ENCODE measurements at places on chromosomes 2 and 18.
A peak's percentile ranks its signal among the peaks of the same experiment; 100 is the strongest.

DNA sequence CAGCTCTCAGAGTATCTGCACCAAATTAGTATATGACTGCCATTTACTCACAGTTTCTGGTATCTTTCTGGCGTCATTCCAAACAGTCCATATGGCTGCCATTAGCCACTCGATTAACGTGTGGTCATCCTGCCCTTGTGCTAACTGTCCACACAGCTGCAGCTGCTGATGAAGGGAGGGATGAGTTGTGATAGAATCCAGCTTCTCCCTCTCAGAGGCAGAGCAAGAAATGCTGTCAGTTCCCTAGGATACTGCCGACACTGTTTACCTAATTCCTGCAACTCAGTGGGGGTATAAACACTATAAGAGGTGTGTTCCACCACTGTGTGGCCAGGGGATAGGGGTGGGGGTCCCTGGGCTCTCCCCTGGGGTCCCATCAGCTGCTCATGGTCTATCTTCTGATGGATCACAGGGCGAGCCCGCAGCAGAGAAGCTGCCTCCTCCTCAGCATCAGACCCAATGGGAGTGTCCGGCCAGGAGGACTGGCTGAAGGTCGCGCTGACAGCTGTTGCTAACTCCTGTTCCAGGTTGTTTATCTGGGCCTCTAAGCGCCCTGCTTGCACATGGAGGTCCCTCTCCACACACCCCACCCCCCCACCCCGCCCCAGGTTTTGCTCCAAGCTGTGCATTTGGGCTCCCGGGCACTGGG lies 17.3 kb upstream of the KLHL23 start:
- DNase-seq, result peak; percentile 31

GRCh38 chr2:197705912-197706838 lies 1.0 kb downstream of the MARS2 start:
- DNase-seq, result peak; percentile 25

DNA sequence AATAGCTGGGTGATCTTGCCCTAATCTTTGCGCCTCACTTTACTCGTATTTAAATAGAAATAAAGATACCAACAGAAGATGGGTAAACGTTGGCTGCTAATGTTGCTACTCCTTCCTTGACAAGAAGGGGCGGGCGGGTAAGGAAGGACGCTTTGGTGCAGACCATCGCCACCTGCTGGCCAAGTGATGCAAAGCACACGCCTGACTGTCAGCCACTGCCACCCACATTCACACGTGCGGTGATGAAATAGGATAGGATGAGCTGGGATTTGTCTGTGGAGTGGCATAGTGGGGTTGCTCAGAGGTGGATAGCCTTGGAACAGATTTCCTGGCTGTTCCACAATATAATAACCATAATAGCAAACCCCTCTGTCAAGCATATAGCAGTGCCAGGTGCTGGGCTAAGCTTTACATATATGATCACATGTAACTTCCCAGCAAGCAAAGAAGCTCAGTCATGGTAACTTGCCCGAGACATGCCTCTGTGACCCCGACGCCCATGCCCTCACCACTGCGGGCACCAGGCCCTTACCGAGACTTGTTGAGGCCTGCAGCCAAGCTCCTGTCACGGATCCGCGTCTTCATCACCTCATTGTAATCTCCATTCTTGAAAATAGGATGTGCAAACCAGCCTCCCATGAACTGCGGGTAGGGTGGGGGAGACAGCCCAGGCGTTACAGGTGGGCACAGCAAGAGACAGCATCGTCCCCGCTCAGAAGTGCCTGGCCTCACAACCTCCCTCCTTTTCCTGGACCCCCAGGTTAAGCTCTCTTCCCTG lies 39.3 kb downstream of the LCT start:
- DNase-seq, result peak; percentile 80

DNA sequence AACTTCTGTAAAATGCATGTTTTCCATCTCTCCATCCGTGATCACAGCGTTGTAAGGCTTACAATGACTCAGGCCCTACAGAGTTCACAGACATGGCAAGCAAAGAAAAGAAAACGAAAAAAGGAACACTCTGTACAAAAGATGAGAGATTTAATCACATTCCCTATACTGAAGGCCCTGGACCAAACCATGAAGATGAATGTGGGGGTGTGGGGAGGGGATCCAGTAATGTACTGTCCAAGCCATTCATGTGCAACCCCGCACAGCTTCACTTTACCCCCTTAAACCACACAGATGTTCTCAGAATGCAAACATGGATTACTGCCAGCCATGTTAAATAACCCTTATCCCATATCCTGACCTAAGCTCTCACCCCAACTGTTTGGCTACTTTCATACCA lies 391.1 kb downstream of the NCKAP5 start:
- DNase-seq, result peak; percentile 75

DNA sequence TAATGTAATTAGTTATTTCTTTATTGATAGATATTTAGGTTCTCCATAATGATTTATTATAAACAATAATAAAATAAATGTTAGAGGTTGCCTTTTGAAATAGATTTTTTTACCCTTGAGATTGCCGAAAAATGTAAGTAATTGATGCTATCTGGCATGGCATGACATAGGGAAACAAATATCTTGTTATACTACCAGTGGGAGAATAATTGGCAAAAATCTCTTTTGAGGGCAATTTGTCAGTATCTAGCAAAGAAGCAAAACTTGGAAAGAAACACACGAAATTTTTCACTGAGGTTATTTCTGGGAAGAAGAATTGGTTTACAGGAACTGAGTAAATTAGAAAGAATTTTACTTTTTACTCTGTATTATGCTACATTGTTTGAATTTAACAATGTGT lies 547.2 kb upstream of the SETBP1 start:
- DNase-seq, result no peak

DNA sequence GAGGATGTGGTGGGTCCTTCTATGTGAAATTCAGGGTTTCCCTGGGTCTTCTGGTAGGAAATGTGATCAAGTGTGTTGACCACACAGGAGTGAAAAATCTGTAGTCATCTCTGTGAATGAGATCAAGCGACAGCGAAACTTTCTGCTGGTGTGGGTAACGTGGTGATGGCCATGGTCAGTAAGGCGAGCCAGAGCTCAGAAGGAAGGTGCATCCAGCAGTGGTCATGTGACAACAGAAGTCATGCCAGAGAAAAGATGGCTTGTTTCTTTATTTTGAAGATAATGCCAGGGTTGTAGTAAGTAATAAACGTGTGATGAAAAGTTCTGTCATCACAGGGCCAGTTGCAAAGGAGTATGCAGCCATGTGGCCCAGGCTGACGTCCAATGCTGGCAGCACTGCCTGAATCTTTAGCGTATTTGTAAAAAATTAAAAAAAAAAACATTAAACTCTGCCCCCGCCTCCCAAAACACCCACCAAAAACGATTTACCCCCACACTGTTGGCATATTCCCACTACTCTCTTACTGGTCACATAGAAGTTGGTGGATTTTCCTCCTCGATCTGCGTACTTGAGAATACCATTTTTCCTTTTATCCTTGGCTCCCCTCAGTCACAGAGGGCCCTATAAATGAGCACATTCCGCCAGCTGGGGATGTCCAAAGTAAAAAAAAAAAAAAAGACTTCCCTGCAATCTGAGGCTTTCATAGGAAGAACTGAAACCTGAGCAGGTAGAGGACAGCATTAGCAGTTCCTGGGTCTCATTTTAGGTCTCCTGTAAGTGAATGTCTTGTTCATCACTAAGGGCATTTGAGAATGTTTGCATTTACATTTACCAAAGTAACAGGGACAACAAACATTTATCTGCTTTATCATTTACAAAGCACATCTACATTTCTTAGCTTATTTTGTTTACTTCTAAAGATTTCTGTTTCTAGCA lies 70.6 kb downstream of the SLC4A3 start:
- DNase-seq, result no peak

GRCh38 chr18:62201870-62202269 lies 14.8 kb downstream of the RELCH start:
- DNase-seq, result no peak

DNA sequence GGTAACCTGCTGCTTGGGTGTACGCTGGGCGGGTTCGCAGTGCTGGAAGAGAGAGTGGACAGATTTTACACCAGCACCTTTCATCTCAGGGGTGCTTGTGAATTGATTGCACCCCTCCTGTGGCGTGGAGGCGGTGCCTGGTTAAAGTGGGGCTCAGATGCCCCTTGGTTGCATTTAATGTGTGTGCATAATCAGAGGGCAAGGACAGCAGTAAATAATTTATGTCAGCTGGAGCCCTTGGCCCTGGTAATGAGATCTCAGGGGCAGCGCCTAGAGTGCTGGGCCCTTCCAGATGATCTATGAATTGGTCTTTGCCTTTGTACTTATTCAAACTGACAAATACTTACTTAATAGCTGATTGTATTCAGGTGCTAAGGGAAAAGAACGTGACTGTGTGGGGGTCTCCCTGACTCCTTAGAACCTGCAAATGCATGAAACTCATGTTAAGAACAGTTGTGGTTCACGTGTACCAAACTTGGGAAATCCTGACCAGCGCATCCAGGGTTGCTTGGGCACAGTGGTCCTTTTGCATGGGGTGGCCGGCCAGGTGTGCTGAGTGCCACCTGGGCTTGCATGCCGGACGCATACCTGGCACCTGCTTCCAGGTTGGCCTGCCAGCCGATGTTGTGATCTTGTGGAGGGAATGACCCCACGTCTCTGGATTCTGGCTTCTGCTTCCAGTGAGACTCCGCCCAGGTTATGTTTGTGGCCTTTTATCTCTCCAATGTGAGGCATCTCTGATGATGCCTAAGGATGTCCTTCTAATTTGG lies 118.5 kb downstream of the AGAP1 start:
- DNase-seq, result no peak

- DNase-seq, result no peak
These were observed 105.2 kb upstream of the ZNF521 start for GRCh38 chr18:25457126-25457525.

DNA sequence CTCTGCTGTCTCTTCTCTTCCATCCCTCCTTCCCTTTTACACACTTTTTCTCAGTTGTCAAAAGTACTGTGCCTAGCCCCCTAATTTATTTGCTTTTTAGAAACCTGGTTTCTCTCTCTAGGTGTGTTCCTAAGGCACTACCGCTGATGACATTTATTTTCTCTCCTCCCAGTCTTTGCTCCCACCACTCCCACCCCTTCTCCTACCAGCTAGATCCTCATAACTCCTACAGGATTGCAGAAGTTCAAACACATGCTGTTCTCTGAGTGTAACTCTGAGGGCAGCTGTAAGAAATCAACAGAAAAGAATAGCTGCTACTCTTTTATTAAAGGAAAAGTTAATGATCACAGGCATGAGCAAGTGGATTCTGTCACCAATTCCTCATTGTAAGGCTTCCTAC lies 22.3 kb upstream of the LRRTM1 start:
- no peak for DNase-seq

- DNase-seq, result no peak
These were observed 6.2 kb upstream of the REV1 start for GRCh38 chr2:99496021-99496420.

DNA sequence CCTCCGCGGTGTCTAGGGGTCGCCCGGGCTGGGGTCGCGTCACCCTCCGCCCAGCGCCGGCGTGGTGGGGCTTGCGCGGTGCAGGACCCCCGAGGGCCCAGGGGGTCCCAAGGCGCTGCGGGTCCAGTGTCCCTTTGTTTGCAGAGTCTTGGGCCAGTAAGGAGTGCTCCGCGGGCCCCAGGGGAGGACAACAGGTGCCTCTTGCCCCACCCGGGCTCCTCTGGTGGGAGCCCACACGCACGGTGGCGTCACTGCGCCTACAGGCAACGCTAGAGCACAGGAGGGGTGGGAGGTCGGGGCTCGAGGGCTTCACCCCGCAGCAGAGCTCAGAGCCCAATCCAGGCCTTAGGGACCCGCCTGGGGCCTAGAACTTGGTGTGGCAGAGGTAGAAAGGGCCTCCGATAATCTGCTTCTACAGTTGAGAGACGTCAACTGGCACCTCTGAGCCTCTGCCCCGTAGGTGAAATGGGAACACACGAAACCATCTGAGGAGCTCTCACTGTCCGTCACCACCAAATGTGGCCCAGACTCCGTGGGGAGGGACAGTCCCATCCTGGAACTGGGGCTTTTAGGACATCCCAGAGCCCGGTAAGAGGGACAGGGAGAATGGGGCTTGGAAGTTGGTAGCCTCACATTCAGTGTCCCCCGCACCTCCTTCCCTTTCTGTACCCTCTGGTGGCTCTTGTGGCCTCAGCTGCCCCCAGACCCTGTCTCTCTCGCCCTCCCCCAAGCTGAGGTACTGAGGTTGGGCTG lies 1.4 kb downstream of the ARID5A start:
- DNase-seq, result no peak

GRCh38 chr2:198309673-198310280 lies 505.4 kb downstream of the PLCL1 start:
- peak; percentile 39 for DNase-seq

DNA sequence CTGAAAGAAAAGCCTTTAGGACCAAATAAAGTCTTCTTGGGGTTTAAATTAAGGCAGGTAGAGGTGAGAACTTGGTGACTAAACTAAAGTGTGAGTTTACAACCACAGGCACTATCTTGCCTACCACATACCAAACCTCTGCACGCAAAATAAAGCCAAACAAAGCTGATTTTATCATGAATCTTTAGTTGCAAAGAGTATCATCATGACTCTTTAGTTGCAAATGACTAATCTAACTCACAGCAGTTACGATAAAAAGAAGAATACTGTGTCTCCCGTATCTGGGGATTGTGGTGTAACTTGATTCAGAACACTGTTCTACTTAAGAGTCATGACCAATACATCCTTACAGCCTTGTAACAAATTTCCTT lies 11.2 kb downstream of the CFAP210 start:
- no peak for DNase-seq
